ENCODE measurements at places on chromosomes 1 and 21. TPM values are rescaled to one million over a fixed set of nuclear protein-coding genes. Genes with fewer than 3 reads are reported as not detected.

GRCh38 chr1:222641269-222641948 lies 23.5 kb downstream of the MIA3 start:
- no peak for DNase-seq

Gene IFI44
- 8.5 TPM for polyA plus RNA-seq

Gene NBPF20
- 4.4 TPM for polyA plus RNA-seq

Gene SMCP
- polyA plus RNA-seq = not detected

- no peak for DNase-seq
Observed at GRCh38 chr1:199747984-199748383, 279.5 kb upstream of the NR5A2 start.

DNA sequence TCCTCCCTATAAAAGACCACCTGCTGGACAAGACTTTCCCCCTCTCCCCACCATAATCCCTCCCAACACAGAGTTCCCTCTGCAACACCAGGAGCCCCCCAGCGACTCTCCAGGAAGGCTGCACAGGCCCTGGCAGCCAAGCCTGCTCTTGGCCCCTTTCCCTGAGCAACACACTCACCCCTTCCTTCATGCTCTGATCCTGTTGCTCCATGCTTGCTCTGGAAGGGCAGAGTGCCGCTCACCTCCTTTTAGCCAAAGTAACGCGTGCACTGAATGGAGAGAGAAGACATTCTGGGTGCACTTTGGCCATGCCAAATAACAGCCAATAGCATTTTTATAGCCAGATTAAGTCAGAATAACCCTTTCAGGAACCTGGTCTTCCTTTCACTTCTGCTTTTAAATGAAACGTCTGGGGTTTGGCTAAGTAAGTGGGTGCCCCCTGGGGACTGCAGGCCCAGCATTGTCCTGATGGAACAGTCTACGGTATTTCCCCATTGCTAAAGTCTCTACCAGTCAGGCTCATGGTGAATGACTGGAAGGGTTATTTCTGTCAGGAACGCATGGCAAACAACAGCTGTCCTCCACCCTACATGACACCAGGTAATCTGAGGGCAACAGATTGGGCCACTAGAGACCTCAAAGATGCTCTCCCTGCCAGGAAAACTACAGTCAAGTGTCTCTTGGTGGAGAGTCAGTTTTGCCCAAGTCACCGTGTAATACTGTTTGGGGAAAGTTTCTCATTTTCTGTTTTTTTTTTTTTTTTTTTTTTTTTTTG lies at the start of gene SLC2A5:
TSS of gene SLC2A5 (minus strand) at position 310 of the 775 bp plus-strand sequence. CDS start at position 211, 99 bp downstream.
- no peak for DNase-seq

Gene HSD3B1
- polyA plus RNA-seq = not detected

DNA sequence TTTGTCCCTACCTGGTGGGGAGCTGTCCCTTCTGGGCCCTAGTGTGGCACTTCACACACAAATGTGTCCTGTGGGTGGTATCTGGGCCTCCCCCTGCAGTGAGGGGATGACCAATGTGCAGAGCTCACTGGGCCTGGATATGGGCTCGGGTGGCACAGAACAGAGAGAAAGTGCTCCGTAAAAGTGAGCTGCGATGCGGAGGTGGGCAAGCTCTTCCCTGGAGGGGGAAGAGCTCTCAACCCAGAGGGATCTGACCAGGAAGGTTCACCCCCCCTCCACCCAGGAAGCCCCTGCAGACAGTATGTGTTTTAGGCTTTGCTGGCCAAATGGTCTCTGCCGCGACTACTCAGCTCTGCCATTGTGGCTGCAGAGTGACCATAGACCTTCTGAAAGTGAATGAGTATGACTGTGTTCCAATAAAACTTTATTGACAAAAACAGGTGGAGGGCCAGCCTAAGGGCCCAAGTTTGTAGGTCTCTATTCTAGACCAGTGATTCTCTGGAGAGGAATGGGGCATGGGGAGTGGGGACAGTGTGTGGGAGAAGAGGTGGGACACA lies 8.6 kb upstream of the ITGB2 start:
- DNase-seq = no peak

Gene KPRP
- polyA plus RNA-seq = not detected

DNA sequence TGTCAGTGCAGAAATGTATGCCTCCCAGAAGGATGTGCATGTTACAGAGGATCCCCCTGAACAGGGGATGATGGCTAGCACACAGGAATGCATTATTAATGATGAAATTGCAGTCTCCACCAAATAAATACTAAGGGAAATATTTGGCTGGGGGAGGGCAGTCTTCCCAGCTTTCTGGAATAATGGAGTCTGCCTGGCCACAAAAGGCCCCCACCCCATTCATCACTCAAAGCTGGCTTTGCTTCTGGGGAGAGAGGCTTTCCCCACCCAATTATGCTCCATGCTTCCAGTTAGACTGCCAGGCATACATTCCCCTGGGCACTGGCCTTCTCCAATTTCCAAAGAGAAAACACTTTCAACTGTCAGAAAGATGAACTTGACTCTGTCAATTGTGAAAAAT lies 302.7 kb downstream of the SIPA1L2 start:
- peak; percentile 16 for DNase-seq

DNA sequence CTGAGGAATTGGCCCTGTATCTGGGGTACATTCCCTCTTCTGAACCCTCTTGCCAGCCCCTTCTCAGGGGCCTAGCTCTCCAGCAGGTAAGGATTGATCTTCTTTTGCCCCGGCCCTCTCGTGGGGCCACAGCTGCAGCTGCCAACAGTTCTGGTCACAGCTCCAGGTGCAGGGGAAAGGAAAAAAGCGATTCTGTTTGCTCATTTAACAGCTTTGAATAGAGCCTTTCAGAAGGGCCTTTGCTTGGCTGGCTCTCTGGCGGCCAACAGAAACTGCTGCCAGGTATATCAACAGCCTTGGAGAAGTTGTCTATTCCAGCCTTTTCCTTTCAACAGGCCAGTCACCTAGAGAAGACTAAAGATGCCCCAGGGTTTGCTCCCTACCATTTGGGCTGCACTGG lies 16.1 kb upstream of the FMOD start:
- DNase-seq = no peak

- DNase-seq = no peak
Observed at GRCh38 chr1:181405584-181405983, 77.7 kb upstream of the CACNA1E start.

GRCh38 chr1:167651161-167651693 lies 21.2 kb downstream of the RCSD1 start:
- no peak for DNase-seq
